ENCODE measurements at places on chromosomes 3 and 15.

- no peak for DNase-seq
Measured at GRCh38 chr15:48754011-48754410, 56.9 kb downstream of the CEP152 start.

GRCh38 chr3:68988740-68989139 lies 24.7 kb downstream of the EOGT start:
- no peak for DNase-seq

GRCh38 chr15:32707436-32707835 lies 10.4 kb upstream of the GREM1 start:
- DNase-seq = no peak

- DNase-seq = no peak
Measured at GRCh38 chr3:97691354-97691753, 73.2 kb upstream of the ARL6 start.

DNA sequence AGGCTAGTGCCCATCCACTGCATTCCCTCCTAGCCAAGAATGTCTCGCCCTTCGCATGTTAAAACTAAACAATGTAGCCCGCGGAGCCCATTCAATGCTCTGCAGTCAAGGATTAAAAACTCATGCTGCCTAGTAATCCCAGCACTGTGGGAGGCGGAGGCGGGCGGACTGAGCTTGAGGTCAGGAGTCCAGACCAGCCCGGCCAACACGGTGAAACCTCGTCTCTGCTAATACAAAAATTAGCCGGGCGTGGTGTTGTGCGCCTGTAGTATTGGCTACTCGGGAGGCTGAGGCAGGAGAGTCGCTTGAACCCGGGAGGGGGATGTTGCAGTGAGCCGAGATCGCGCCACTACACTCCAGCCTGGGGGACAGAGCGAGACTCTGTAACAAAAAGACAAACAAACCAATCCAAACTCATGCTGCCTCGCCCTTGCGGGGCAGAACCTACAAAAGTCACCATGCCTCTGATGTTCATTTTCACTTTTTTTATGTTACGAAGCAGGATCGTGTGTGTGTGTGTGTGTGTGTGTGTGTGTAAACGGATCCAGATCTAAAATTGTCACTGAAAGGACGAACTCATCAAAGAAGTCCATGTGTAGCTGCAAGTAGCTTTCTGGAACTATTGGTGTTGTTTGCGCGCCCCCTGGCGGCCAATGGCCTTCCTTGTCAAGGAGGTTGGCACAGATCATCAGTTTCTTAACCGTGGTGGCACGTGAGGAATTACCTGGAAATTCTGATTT lies 54.8 kb upstream of the SPESP1 start:
- peak; percentile 83 for DNase-seq

DNA sequence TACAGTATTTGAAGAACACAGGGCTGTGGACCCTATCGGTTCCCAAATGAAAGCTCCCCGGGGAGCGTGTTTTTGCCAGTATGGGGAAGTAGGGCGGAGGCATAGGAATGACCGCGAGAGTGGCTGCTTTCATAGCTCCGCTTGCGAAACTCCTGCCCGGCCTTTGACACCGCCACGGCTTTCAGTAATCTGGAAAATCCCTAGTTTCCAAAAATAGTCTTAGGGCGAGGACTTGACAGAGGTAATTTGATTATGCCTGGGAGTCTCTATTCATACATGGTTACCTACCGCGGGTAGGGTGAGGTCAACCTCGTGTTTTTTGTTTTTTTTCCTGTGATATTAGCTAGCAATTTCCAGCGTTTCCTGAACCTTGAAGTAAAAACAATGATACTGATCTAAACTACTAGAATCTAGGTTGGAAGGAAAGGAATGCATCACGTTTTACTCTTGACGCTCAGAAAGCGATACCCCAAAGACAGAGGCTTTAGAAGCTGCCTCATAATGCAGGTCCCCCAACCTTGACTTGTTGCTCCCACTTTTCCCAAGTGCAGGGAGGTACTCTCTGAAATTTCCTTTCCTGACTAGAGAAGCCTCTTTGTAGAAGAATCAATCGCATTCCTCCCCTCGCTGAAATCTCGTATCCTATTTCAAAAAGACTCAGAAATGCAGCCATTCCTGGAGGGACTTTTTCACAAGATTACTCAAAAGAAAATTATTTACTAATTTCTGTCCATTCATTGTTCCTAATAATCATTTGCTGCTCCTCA lies 894 bp upstream of the CCNL1 start:
- peak; percentile 72 for DNase-seq

GRCh38 chr3:77038930-77039605 lies 831 bp upstream of the ROBO2 start:
- DNase-seq = no peak

GRCh38 chr15:32998979-32999672 lies 195.4 kb downstream of the FMN1 start:
- no peak for DNase-seq

GRCh38 chr3:56309465-56309864 lies 158.8 kb downstream of the ERC2 start:
- no peak for DNase-seq

GRCh38 chr3:22959593-22959992 lies 243.5 kb upstream of the UBE2E2 start:
- no peak for DNase-seq

DNA sequence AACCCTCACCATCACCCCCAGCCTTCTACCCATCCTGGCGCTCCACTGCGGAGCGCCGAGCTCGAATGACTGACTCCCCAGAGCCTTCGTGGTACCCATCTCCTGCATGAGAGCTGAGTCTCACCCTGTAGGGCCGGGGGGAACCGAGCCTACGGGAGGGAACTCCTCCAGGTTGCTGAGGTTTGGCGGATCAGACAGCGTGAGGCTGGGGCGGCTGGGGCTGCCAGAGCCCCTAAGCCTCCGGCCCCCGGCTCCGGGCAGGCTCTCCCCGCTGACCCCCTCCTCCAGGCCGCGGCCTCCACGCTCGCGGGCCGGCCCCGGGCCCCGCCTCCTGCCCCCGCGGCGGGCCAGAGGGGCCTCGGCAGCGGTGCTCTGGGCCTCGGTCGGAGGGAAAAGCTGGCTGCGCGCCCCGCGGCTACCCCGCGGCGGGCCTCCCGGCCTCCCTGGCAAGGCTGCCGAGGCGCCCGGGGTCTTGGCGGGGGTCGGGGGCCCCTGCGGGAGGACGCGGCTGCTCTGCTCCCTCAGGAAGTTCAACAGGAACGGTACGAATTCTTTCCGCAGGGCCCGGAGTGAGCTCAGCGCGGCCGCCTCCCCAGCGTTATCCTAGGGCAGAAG lies 643 bp downstream of the CDAN1 start:
- no peak for DNase-seq

GRCh38 chr3:127803619-127804018 lies 18.7 kb downstream of the MGLL start:
- no peak for DNase-seq

DNA sequence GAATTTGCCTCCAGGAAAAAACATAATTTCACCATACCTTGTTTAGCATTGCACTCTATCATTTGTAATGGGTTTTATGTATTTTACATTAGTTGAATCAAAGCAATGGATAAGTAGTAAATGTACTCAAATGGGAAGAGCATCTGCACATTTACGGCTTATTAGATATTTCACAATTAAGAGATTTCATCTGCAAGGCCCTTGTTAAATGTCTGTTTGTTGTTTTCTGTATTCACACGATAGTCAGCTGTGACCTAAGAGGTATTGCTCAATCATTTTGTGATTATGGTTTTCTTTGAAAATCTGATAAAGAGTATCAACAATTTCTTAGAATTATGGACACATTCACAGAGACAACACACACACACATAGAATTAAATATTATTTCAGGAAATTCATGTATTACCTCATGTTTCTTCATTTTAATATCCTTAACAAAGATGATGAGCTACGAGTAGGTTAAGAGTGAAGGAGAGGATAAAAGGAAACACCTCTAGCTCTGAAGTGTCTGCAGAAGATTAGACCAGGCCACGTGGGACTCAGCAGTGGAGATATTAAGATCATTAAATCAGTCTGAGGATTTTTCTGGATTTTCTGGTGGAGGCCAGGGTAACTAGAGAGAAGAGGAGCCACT lies 121.9 kb upstream of the POU1F1 start:
- DNase-seq = no peak

DNA sequence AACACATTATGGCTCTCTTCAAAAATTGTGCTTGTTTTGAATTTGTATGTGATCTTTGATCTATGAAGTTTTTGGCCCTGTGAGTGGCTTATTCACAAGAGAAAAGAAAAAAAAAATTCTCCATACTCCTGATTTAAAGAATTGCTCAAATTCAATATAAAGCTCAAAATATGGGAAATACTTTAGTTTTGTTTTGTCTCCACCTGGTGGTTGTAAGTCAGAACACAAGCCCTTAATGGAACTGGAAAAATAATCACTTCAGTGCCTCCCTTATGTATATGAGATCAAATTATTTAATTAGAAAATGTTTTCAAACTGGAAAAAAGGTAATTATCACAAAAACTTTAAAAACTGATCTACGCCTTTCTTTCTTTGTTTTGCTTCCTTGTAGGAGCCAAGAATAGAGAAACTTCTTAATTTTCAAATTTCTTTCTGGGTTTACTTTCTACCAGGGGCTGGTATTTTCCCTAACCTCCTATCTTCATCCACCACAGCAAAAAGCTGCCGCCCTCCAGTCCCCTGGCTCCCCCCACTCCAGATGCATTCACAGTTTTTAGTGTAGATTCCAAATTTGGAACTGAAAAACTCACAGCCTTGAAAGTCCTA lies 50.6 kb downstream of the SERP1 start:
- peak; percentile 65 for DNase-seq

DNA sequence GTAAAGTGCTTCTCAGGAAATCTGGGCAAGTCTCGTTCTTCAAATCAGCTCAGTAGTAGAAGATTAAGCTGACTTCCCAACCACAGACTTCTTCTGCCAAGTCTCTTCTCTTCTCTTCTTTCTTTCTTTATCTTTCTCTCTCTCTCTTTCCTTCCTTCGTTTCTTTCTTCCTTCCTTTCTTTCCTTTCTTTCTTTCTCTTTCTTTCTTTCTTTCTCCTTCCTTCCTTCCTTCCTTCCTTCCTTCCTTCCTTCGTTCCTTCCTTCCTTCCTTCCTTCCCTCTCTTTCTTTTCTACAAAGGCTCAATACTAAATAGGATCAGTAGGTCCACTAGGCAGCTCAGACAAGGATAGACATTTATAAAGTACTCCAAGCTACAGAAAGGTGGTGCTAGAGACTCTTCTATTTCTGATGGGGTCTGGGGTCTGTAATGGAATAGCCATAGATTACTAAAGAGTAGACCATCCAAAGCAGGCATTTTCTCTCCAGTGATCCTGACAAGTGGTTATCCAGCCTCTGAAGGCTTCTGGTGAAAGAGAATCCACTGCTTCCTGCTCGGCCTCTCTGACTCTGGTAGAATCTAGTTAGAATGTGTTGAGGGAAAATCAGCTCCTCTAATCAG lies 100.8 kb downstream of the TPRG1 start:
- no peak for DNase-seq

DNA sequence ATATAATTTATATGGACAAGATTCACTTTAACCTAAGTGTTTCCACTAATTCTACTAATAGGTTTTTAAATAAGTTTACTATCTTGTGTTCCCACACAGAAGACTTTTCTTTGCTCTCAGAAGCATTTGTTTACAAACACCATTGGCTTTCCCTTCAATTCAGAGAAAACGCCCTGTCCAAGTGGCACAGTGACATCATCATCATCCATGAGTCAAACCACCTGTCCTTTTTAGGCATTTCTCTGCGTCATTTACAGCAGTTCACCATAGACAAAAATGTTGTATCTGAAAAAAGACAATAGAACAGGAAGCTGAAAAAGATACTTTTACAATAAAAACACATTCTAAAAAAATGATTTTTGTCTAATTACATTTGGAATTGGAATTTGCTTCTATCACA lies 9.3 kb upstream of the BCL2L10 start:
- DNase-seq = no peak

GRCh38 chr15:71349336-71349735 lies 234.1 kb downstream of the THSD4 start:
- DNase-seq = no peak

- DNase-seq = no peak
Measured at GRCh38 chr15:57122080-57122840, 203.8 kb downstream of the TCF12 start.

GRCh38 chr3:108442281-108442680 lies 68.1 kb downstream of the MYH15 start:
- DNase-seq = no peak

All from CD4-positive, alpha-beta T cell treated with Interleukin-4 for 4 hours (primary cell).